ENCODE measurements at places on chromosomes 16 and 17.

- no peak for DNase-seq
These were observed 28.7 kb upstream of the DDX52 start for GRCh38 chr17:37671824-37672547.

DNA sequence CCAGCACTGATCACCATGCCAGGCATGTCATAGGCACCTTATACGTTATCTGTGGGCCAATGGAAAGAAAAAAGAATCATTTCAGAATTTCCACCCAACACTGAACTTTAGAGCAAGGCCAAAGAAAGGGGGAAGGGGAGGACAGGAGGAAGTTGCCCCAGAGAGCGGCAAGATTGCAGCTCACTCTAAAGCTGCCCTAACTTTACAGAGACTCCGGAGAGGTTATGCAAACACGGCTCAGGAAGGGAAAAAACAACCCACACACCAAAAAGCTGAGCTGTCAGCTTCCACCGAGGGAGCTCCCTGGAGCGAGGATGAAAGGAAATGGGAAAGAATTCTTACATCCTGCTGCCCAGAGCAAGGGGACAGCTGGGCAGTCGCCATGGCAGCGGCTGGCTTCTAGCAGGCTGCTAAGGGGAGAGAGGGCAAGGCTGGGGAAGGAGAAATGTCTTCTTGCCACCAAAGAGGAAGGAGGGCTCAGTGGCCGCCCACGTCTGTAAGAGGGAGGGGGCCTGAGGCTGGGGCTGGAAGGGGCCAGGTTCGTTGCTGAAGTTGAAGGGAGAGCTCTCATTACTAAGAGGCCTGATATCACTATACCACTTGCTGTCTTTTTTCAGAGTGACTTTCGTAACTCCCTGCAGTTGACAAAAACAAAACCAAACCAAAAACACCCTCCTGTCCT is 18.2 kb downstream of the COTL1 start:
- DNase-seq, result peak; percentile 75

- DNase-seq, result no peak
These were observed 47.3 kb upstream of the ALOX12 start for GRCh38 chr17:6948562-6948961.

DNA sequence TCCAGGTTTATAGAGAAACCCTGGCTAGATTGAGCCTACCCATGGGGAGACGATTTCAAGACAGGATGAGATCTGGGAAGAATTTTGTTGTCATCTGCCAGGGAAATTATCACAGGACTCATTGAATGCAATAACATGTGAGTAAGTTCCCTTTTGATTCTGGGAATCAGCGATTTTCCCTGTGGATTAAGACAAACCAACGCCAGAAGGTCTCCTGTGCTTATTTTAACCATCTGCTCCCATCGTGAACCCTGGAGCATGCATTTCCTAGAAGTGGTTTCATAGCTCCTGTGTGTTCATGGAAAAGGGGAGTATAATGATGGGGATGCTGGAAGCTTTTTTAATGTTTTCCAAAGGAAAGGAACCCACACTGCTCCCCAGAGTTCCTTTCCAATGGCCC is 21.0 kb upstream of the ARHGAP44 start:
- no peak for DNase-seq

GRCh38 chr16:84117494-84117843 is 727 bp upstream of the MBTPS1 start:
- DNase-seq, result no peak

GRCh38 chr16:64012166-64012565 is 1109.7 kb downstream of the CDH11 start:
- DNase-seq, result no peak

DNA sequence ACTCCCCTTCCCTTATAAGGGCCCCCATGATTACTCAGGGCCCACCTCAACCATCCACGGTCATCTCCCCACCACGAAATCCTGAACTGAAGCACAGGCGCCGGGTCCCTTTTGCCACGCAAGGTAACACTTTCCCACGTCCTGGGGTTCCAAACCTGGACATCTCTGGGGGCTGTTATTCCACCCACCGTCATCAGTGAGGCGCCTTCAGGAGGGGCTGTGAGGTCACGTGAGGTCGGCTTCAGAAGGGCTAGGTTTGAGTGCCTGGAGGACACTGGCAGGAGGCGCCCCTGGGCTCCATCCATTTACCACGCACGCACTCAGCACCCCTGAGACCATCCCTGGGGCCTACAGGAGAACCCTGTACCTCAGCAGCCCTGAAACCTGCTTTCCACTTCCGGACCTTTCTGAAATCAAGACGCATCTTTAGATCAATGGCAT is 4.1 kb downstream of the CD2BP2 start:
- DNase-seq, result no peak

DNA sequence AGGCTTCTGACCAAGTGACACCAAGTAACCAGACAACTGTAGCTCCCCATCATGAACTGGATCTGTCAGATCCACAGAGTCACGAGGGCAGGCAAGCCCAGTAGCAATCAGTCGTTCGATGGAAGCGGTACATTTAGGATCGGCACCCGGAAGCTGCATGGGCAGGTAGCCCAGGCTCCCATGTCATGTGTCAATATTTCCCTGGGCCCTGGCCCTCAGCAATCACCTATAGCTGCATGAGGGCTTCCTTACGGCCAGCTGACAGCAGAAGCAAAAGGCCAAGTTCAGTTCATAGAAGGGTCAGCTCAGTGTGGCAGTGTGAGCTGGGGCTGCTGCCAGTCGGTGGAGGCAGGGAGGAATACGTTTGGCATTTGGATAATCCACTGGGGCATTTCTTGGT is 31.8 kb downstream of the MRPS23 start:
- DNase-seq, result no peak

DNA sequence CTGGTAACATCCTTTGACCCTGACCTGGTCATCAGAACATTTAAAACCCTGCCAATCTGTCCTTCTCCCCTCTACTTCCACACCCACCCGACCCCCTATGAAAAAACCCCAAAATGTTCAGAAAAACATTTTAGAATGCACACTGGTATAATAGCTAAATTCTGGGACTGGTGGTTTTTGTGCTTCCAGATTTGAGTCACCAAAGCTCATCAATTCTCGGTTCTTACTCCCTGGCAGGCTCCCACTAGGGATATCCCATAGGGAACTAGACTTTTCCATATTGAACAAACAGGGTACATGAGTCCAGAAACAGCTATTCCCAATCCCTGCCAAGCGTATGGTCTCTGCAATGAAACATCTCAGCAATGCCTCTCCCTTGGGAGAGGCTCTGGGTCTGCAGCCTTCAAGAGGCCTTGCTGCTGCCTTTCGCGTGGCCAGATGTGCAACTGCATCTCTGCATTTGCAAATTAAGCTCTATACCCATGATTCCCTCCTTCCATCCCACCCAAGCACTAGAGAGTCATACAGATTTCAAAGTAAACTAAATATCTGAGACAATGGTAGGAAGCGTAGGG is 67.7 kb downstream of the SMG6 start:
- peak; percentile 65 for DNase-seq

- no peak for DNase-seq
These were observed 162.3 kb downstream of the KATNIP start for GRCh38 chr16:27712251-27712711.

- no peak for DNase-seq
These were observed 11.9 kb upstream of the TEDC2 start for GRCh38 chr16:2447920-2448583.

DNA sequence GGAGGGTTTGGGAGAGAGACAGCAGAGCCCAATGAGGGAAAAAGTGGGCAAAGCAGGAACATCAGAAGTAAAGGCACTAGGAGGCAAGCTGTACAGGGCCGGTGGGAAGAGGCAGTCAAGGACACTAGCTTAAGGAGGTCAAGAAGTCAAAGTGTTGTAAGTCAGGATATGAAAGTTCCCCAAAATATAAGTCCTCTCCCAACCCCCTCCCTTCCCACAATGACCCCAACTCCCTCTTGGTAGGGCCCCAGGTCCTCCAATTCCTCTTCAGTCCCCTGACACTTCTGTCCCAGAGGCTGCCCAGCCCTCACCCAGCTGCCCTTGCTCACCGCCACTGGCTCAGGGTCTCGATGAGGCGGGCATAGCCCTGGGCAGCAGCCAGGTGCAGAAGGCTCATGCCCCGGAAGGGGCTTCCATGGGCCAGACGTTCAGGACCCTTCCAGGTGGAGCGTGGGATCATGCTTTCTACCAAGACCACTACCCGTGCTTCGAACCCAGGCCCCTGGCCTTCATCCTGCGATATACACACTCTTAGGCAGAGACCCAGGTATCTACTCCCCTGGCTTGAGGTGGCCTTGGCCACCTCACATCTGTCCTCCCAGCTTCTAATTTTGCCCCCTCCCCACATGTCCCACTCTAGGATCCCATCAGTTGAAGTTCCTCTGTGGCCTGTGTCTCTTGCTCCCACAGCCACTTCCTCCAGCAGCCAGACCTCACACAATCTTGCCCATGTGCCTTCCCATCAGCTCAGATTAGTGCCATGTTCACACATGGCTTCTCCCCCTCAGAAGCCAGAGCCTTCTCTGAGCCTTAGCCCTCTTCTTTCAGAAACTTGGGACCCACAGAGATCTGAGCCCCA is 5.9 kb upstream of the SPAG7 start:
- DNase-seq, result no peak

GRCh38 chr16:11533588-11533987 is 53.1 kb downstream of the LITAF start:
- DNase-seq, result no peak

DNA sequence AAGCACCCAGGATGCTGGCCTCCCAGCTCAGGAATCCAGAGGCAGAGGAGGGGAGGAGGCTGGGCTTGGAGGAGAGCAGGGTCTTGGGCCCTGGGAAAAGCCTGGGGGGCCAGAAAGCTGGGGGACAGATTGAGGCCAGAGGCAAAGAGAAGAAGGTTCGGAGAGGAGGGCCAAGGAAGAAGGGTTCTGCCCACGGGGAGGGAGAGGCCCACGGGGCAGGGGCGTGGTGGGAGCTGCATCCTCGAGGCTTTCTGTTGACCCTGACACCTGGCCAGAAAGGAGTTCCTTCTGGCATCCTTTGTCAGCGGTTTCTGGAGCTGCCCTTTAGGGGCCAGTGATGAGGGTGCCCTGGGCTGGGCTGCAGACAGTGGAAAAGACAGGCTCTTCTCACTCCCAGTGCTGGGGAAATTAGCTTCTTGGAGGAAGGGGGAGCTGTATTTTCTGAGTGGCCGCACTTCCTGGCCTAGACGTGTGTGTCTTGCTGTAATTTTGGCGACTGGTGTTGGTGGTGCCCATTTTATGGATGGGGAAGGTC is 308.7 kb downstream of the SEC14L1 start:
- DNase-seq, result no peak

- no peak for DNase-seq
These were observed 14.9 kb downstream of the SOX9 start for GRCh38 chr17:72135546-72136325.

DNA sequence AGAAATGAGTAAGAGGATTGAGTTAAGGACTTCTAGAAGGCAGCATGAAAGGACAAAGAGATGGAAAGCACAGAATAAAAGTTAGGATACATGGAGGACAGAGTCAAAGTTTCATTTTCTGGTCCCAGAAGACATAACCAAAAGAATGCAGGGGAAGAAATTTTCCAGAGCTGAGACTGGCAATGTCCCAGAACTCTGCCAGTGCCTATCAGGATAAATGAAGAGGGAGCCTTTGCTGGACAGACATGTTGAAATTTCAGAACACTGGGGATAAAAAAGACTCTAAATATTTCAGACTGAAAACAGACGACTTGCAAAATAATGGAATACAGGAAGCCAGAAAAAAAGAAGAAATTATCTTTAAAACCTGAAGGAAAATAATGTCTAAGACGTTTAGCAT is 55.7 kb downstream of the NT5M start:
- DNase-seq, result no peak

DNA sequence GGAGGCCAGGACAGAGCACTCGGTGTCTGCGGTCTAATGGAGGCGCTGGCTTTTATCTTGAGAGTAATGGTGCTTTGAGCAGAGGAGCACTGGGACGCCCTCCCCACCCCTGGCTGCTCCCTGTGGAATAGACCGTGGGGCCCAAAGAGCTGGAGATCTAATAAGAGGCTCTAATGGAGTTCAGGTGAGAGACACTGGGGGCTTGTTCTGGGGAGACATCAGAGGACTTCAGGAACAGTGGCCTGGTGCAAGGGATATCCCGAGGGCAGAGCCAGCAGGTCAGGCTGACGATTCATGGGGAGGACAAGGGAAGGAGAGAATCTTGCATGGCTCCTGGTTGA is 9.5 kb upstream of the KRT19 start:
- no peak for DNase-seq

DNA sequence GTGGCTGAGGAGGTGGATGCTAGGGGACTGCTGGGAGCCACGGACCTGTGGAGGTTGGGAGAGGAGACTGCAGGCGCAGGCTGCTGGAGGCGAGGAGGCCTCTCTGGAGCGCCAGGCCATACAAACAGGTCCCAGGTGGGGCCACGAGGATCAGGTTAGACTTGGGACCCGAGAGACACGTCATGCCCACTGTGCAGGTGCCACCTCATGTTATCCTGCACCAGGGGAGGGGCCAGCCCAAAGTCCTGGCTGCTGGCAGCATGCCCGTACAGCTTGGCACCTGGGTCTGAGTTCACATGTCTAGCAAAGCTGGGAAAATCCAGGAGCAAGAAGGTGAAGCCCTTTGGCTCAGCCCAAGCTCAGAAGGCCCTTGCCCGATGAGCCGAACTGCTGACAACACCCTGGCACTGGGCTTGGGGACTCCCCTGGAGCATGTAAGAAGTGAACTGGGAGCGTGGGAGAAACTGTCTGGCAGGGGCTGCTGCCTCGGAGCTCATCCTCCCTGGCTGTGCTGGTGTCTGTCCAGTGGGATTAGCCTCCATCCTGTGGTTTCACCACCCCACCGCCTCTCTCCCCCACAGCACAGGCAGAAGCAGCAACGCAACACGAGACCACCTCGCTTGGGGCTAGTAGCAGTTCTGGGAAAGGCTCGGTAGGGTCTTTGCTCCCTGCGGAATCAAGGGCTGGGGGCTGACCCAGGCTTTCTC is 5.3 kb downstream of the ARHGDIA start:
- DNase-seq, result peak; percentile 55

GRCh38 chr17:4389079-4389478 is 22.6 kb upstream of the UBE2G1 start:
- no peak for DNase-seq

GRCh38 chr16:81975637-81976036 is 35.6 kb downstream of the SDR42E1 start:
- DNase-seq, result no peak

DNA sequence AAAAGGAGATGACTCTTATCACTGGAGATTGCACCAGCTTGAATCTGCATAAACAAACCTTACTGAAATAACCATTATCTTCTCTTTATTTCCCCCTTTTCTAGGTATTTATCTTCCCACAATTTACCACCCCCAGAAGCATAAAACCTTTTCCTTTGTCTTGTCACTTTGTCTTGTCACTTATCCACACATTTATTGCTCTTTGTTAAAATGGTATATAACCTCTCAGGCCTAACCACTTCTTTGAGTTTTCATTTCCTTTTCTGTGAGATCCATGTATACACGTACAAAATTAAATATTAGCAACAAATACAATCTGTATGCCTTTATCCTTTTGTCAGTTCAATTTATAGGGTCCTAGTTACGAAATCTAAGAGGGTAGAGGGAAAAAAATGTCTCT is 122.9 kb downstream of the CACNG3 start:
- DNase-seq, result no peak

GRCh38 chr17:42563143-42563509 is 1.2 kb downstream of the COASY start:
- no peak for DNase-seq

- no peak for DNase-seq
These were observed 964.4 kb upstream of the GOT2 start for GRCh38 chr16:59698346-59699020.

GRCh38 chr17:41536741-41537613 is 8.9 kb upstream of the KRT19 start:
- DNase-seq, result no peak

GRCh38 chr16:69328854-69329316 is 1.5 kb downstream of the PDF start:
- no peak for DNase-seq

- DNase-seq, result no peak
These were observed 44.8 kb downstream of the PITPNC1 start for GRCh38 chr17:67421869-67422273.

All from left ventricle myocardium superior (tissue), 1 donor.